Mesenteric fat pad (tissue), 1 donor: ENCODE measurements at places on chromosomes 16 and 17. TPM values are rescaled to one million over a fixed set of nuclear protein-coding genes. Genes with fewer than 3 reads are reported as not detected.

Gene CENPX
- total RNA-seq: 47.0 TPM

Gene SLC16A13
- 2.9 TPM for total RNA-seq

Gene NLE1
- 14.0 TPM for total RNA-seq

Gene SDF2
- total RNA-seq: 41.8 TPM

Gene HSF5
- total RNA-seq: 0.06 TPM

Gene NOXO1
- total RNA-seq: not detected

Gene GSPT1
- total RNA-seq: 138 TPM

Gene ZPBP2
- total RNA-seq: not detected

Gene TMEM238L
- total RNA-seq: not detected

Gene HSD17B1
- total RNA-seq: 3.2 TPM

Gene GGT6
- not detected for total RNA-seq

Gene GPR142
- total RNA-seq: not detected

Gene CEP295NL
- total RNA-seq: 6.5 TPM

Gene MMP15
- 23.2 TPM for total RNA-seq

Gene CSF3
- 35.9 TPM for total RNA-seq

Gene TBC1D3H
- total RNA-seq: not detected

Gene TEKT5
- total RNA-seq: not detected

Gene CACNG3
- not detected for total RNA-seq

Gene IL34
- 2.4 TPM for total RNA-seq

Gene JPH3
- total RNA-seq: 0.16 TPM

Gene MILR1
- 15.5 TPM for total RNA-seq

Gene HNF1B
- not detected for total RNA-seq

Gene C16orf46
- 0.19 TPM for total RNA-seq

Gene PAGR1
- 11.1 TPM for total RNA-seq

Gene TBC1D3B
- total RNA-seq: 3.3 TPM

Gene KRTAP4-4
- not detected for total RNA-seq

Gene HASPIN
- 0.16 TPM for total RNA-seq

Gene ANKFN1
- 1.3 TPM for total RNA-seq

Gene SOX8
- 1.3 TPM for total RNA-seq

Gene PYDC1
- not detected for total RNA-seq

Gene TOX3
- total RNA-seq: not detected

Gene CYTH1
- 54.9 TPM for total RNA-seq

Gene FBXO39
- 0.90 TPM for total RNA-seq

Gene OTOP2
- not detected for total RNA-seq

Gene ERN2
- 1.9 TPM for total RNA-seq

Gene MT1H
- 0.58 TPM for total RNA-seq

Gene CDC6
- 2.4 TPM for total RNA-seq
